Ovary (tissue), 10 donors: ENCODE measurements at places on chromosomes 7 and 10. TPM values are rescaled to one million over a fixed set of nuclear protein-coding genes. Genes with fewer than 3 reads are reported as not detected.

DNA sequence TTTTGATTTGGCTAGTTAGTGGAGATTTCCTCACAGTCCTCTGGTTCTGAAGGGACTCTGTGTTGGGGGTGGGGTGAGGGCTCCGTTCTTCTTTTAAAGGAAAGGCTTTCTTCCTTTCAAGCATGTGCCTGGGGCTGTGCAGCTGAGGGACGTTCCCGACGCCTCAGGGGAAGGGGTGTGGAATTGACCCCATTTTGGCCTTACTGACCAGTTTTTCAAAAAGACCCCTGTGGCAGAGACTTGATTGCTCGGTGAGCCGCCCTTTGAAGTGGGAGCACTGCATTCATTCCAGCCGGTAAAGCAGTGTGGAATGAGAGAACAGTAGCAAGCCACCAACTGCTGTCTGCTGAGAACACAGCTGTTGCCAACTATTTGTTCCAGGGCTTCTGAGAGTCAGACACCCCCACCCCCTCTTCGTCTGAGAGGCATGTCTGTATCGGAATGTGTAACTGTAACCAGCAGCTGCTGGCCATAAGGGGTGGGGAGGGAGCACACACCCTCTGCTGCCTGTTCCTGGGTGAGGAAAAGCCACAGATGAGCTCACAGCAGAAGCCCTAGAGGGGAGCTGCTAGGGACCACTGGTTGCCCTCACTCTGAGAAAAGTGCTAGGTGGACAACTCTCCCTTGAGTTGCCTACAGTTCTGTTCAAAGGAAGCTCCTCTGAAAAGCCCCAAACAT, 33.2 kb downstream of the WBP1L start:
- DNase-seq, result peak; percentile 86

CLEC5A gene
- 1.5 TPM for total RNA-seq

- DNase-seq, result no peak
Observed at GRCh38 chr7:136914016-136914415, 45.6 kb downstream of the CHRM2 start.

GBX1 gene
- not detected for total RNA-seq

NKX2-3 gene
- not detected for total RNA-seq

ST8SIA6 gene
- total RNA-seq, result not detected

- no peak for DNase-seq
Observed at GRCh38 chr10:28331841-28332240, 29.0 kb upstream of the MPP7 start.

ELMO1 gene
- total RNA-seq, result 47.2 TPM

DNA sequence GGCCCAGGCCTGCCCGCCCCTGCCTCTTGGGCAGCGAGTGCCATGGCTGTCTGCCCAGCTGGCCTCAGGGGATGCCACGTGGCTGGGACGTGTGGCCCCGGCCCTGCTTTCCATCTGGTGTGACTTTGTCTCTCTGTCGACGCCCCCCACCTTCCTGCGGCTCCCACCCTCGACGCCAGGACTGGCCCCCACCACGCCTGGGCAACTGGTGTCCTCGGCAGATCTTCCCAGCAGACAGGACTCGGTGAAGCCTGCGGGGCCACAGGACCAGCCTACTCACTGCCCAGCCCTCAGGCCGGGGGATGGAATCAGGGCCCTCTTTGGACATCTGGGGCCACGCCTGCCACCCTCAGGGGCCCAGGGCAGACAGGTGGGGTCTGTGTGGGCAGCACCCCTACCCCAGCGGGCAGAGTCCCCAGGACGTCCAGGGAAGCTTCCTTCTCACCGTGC, 55.1 kb downstream of the UNCX start:
- DNase-seq, result no peak
